ENCODE measurements at places on chromosomes 13 and 19.

DNA sequence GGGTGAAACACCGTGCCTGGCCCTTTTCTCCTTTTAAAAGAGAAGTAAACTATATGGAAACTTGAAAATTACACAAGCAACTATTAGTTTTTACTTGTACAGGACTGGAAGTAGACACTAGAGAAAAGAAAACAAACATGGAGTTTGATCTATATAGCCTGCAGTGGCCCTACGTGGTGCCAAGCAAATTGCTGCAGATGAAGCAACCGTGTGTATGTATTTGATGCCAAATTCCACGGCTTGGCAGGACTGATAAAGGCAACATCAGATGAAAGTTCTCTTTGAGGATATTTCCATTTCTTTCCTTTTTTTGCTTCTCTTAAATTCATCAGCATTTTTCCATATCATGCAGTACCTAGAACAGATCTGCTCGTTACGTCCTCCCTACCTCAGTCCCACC, 49.8 kb downstream of the ATP8A2 start:
- no peak for DNase-seq

GRCh38 chr13:45473627-45474026, 8.9 kb downstream of the COG3 start:
- no peak for DNase-seq

DNA sequence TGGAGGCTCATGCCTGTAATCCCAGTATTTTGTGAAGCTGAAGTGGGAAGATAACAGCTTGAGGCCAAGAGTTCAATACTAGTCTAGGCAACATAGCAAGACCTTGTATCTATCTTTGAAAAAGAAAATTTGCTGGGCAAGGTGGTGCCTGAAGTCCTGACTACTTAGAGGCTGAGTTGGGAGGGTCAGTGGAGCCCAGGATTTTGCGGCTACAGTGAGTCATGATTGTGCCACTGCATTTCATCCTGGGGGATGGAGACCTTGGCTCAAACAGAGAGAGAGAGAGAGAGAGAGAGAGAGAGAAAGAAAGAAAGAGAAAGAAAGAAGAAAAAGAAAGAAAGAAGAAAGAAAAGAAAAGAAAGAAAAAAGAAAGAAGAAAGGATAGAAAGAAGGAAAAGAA, 1872.3 kb upstream of the PCDH20 start:
- DNase-seq = no peak

GRCh38 chr19:2477732-2478191, 1.8 kb downstream of the GADD45B start:
- DNase-seq = no peak

DNA sequence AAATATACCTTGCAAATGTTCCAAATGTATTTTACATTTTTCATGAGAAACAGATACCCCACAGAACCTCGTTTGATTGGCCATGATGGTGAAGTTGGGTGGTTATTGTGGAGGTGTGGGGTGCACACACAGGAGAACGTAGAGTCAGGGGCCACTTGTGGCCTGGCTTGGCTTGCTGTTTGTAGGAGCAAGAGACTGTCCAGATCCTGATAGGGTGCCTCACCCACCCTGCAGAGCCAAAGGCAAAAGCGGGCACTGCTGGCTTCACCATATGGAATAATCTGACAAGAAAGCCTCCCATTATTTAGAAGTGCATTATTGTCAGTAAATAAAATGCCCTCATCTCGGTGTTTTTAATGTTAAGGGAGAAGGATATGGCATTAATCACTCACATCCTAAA, 330.2 kb downstream of the TEX29 start:
- no peak for DNase-seq

GRCh38 chr19:18350490-18350889, 10.1 kb downstream of the PGPEP1 start:
- DNase-seq = no peak

DNA sequence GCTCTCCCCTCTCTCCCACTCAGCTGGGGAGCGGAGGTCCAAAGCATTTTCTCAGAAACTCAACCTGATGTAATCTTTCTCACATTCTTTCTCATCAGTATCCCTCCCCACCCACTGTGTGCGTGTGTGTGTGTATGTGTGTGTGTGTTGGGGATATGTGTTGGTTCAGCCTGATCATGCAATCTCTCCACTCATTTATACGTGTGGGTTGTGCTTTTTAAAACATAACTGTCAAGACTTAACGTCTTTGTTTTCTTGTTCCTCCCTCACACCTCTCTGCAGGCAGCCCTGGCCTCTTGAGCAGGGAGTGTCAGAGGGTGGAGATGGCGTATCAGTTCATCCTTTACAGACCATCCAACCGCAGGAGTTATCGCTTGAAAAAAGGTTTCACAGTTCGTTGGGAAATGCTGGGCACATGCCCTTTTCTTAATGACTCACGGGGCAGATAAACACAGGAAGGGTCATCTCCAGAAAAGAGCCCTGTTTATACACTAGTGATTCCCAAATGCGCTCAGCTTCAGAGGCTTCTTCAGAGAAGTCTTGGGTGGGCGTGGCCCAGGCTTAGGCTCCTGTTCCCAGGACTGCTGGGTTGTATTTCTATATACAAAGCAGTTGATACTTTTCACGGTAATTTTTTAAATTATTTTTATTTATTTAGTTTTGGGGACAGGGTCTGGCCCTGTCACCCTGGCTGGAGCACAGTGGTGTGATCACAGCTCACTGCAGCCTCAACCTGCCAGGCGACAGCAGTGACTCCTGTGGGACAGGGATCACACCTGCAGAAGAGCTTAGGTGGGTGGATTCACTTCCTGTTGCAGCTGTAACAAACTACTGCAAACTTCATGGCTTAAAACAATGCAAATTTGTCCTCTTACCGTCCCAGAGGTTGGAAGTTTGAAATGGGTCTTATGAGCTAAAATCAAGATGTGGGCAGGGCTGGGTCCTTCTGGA, 60.3 kb downstream of the CCDC70 start:
- no peak for DNase-seq

- no peak for DNase-seq
Observed at GRCh38 chr13:62643799-62644524, 1228.3 kb upstream of the PCDH20 start.

DNA sequence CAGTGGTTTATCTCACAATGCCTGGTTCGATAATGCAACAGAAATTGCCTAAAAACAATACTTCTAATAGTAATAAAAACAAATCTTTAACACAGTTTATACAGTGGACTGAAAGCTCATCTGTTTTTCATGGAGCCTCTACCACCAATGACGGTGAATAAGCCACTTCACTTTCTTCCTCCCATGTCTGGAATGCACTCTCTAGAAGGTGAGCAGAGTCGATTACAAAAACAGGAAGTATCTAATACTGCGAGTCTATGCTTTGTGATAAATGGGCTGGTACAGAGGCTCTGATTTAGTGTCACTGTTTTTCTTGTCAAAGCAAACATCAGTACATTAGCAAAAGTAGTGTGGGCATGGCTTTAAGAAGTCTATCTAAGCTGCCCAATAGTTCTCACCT, 1348.6 kb upstream of the SLC10A2 start:
- no peak for DNase-seq

DNA sequence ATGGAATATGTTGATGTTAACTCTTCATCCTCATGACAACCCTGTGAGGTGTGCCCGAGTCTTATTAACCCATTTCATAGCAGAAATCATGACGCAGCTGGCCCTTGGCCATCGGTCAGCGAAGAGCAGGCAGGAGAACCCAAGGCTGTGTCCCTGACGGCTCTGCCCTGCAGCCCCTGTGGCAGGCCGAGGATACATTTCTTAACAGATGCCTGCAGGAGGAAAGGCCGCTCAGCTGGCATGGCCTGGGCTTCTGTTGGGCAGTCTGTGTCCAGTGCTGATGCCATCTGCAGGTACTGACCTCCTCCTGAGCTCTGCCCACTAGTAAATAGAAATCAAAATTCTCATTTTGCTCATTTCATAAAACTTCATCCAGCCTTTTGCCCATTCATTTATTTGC, 35.4 kb upstream of the MCF2L start:
- DNase-seq = no peak

DNA sequence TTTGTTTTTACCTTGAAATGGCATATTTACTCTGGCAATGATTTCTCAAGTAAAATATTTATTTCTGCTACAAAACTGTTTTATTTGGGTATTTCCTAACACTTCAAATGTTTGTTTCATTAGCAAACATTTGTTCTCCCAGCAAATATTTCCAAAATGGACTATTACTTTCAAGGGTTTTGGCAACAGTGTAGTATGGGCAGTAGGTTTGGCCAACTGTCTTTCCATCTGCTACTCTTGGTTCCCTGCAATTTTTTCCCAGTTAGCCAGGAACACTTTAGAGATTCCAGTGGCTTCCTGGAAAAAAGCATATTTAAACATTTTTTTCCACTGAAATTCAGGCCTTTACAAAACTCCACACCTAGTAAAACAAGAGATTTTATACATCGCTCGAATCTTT, 466.6 kb downstream of the SLITRK6 start:
- no peak for DNase-seq

- no peak for DNase-seq
Observed at GRCh38 chr13:40368127-40368891, 298.1 kb downstream of the FOXO1 start.

DNA sequence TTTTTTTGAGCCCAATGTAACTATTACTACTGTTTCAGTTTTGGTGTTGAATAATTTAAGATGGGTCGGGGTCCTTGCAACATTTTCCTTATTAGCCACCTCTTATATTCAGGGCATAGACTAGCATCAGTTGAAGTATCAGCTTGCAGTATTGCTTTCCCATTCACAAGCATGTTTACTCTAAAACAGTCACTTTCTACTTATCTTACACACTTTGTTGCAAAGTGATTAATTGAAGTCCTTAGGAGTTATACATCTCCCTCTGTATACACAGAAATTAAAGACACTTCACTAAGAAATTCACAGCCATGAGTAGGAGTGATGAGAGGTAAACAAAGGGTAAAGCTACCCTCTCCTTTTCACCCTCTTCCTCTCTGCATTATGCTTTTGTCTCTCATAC, 27.6 kb downstream of the SLAIN1 start:
- DNase-seq = no peak

DNA sequence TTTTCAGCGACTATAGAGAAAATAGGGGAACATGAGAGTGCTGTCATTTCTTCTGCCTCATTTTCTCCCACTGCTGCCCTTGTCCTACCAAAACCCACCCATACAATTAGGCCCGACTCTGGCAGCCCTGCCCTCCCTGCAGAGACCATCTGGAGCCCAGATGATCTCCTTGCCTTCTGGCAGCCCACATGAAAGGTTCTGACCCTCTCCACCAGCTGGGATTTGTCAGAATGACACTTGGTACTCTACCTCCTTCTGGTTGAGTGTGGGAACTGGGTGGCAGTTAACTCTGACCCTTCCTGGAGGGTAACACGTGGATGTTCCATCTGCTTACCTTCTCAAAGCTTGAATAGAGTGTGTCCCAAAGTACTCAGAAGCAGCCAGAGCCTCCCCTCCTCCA, 21.0 kb upstream of the SIAH3 start:
- DNase-seq = no peak

DNA sequence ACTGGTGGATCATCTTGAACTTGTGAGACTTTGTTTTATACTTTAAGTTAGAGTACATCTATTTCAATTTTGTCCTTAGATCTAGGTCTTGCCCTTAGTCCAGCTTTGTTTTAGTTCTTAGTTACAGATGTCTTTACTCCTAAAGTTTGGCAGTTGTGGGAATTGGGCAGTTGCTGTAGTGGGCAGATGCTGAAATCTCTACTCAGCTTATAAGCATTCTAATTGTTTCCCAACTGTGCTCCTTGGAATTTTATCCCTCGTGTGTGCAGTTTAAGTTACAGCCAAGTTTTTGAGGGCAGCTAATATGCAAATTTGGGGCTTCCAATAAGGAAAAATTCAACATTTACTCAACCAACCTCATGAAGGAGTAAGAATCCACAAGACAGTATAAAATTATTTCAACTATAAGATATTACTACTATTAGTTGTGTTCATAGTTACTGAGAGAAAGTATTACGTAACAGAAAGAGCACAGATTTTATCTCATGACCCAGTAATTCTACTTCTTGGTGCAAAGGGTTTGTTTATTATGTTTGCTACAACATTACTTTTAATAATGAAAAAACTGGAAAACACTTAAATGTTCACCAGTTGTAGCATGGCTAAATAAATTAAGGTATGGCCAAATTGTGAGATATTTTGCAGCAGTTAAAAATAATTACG, 32.9 kb downstream of the CCDC122 start:
- peak; percentile 46 for DNase-seq

DNA sequence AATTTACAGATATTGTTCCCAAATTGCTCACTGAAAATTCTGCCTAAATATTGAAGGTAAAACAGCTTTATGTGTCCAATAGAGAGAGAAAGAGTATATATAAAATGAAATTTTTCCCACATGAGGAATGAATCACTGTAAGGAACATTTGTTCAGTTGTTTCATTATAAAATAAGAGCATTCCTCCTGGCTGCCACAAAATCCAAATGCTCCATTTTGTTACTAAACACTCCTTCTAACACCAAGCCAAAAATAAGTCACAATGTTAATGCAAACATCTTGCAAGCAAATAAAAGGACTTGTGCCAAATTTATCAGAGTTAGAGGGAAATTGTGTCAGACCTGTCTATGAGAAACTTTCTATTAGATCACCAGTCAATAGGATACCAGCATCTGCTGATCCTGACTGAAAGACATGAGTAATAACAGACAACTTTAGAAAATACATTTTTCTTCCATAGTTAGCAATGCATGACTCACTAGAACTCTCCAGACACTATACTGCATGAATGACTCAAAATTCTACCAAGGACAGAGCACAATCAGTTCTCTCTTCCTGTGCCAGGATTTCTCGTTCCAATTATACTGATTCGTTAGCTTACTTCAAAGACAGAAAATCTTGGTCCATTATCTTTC, 83.5 kb upstream of the FNDC3A start:
- peak; percentile 29 for DNase-seq

- no peak for DNase-seq
Observed at GRCh38 chr19:31503211-31503610, 154.0 kb upstream of the TSHZ3 start.

GRCh38 chr19:3196064-3196932, 10.6 kb downstream of the NCLN start:
- no peak for DNase-seq

- DNase-seq = no peak
Observed at GRCh38 chr13:23510979-23511735, 59.1 kb upstream of the TNFRSF19 start.
